ENCODE measurements at places on chromosomes 2 and 18.

- peaks cover 3% of the 10 kb centered on the region for H3K27me3 ChIP-seq
- H3K27ac ChIP-seq = peak overlapping the region; percentile 51
- peaks cover 4% of the 10 kb centered on the region for H3K4me1 ChIP-seq
- no peak overlapping the region for H3K4me3 ChIP-seq
- no peaks in the 10 kb centered on the region for H3K36me3 ChIP-seq
- DNase-seq = no peak
Measured at GRCh38 chr18:26867471-26867870, 2.0 kb upstream of the AQP4 start.

GRCh38 chr2:139645617-139646016 lies 865.4 kb upstream of the NXPH2 start:
- H3K27ac ChIP-seq = no peak overlapping the region
- no peak overlapping the region for H3K4me3 ChIP-seq
- H3K27me3 ChIP-seq = no peaks in the 10 kb centered on the region

DNA sequence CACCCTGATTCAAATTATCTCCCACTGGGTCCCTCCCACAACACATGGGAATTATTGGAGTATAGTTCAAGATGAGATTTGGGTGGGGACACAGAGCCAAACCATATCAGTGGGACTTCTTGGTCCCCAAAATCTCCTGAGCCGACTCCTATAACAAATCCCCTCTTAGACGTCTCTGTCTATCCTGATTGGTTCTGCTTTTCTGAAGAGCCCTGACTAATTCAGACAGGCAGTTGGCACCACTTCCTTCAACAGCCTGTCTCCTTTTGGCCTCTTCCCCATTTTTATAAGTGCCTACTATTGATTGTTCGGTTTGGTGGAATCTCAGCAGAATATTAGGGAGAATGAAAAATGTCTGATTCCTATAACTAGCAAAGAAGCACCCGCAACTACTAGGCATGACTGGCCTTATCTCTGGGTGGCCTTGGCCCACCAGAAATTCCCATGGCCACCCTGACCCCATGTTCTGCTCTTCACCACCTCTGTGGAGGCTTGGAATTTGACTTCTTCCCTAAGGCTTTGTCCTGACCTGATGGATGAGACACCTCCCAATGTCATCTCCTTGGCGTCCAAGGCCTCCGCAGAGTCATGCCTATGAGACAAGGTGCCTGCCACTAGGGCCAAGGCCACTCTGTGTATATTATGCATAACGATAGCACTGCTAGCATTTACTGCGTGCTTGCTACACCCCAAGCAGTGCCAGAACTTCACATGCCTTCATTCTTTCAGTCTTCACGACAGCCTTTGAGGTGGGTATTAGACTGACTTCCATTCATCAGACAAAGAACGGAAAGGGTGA lies 218.9 kb upstream of the COPS8 start:
- no peak for DNase-seq
- H3K4me1 ChIP-seq = peaks cover 36% of the 10 kb centered on the region
- peaks cover 8% of the 10 kb centered on the region for H3K27me3 ChIP-seq
- peak overlapping the region; percentile 77 for H3K27ac ChIP-seq
- H3K4me3 ChIP-seq = no peak overlapping the region

- no peaks in the 10 kb centered on the region for H3K27me3 ChIP-seq
- no peak overlapping the region for H3K27ac ChIP-seq
- no peak overlapping the region for H3K4me3 ChIP-seq
- H3K36me3 ChIP-seq = no peaks in the 10 kb centered on the region
- DNase-seq = no peak
Measured at GRCh38 chr2:123456416-123456815, 568.7 kb upstream of the CNTNAP5 start.

GRCh38 chr18:74013955-74014354 lies 133.7 kb downstream of the FBXO15 start:
- H3K27me3 ChIP-seq = no peaks in the 10 kb centered on the region
- H3K4me3 ChIP-seq = no peak overlapping the region
- H3K4me1 ChIP-seq = peaks cover 12% of the 10 kb centered on the region
- H3K27ac ChIP-seq = peak overlapping the region; percentile 2
- peak; percentile 57 for DNase-seq

All from left lung (tissue), 14 donors.